ENCODE measurements at places on chromosomes 16 and 17. TPM values are rescaled to one million over a fixed set of nuclear protein-coding genes. Genes with fewer than 3 reads are reported as not detected.

The SKAP1 gene
- 0.17 TPM for total RNA-seq

The HLF gene
- total RNA-seq = 0.26 TPM

The ITGA2B gene
- total RNA-seq = 0.40 TPM

The KRTAP9-8 gene
- not detected for total RNA-seq

The SCARF1 gene
- not detected for total RNA-seq

The LDHD gene
- not detected for total RNA-seq

Data from LHCN-M2 (cell line).